Caco-2 (cell line): ENCODE measurements at places on chromosomes 11 and 22. TPM values are rescaled to one million over a fixed set of nuclear protein-coding genes. Genes with fewer than 3 reads are reported as not detected.

The THY1 gene
- not detected in 2 replicates for total RNA-seq

The INS gene
- total RNA-seq, result not detected in 2 replicates

The SOX10 gene
- total RNA-seq, result not detected in 2 replicates

The MIOX gene
- total RNA-seq, result 0.32 TPM in 1 of 2 replicates, not detected in the other

The ENTHD1 gene
- not detected in 2 replicates for total RNA-seq

The SLC22A6 gene
- total RNA-seq, result not detected in 2 replicates

The SLC6A5 gene
- not detected in 2 replicates for total RNA-seq
